ENCODE measurements at places on chromosomes 6 and 20.

DNA sequence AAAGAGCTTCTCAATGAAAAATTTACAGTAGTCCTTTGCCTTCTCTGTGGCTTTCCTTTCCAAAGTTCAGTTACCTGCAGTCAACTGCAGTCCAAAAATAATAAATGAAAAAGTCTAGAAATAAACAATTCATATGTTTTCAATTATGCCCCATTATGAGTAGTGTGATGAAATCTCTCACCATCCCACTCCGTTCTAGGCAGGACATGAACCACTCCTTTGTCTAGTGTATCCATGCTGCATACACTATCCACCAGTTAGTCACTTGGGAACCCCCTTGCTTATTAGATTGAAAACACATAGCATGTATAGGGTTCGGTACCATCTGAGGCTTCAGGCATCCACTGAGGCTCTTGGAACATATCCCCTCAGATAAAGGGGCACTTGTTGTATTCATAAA lies 80.6 kb upstream of the EYA4 start:
- no peak for DNase-seq

DNA sequence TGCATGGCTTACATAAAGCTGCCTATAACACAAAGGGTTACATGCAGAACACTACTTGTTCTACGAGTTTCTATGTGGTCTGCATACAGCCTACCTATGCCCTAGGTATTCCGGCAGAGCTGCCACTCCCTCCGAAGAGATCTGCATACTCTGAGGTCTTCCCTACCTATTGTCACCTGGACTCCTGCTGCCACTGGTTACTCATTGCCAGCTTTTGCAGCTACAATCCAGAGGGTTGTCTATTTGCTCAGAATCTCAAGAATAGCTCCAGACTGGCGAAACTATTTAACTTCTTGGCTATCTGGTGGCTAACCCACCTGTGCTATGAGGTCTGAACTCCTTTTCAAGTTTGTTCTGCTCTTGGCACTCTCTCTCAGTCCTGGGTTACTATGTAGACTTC lies 323.3 kb downstream of the BMP2 start:
- DNase-seq: no peak

DNA sequence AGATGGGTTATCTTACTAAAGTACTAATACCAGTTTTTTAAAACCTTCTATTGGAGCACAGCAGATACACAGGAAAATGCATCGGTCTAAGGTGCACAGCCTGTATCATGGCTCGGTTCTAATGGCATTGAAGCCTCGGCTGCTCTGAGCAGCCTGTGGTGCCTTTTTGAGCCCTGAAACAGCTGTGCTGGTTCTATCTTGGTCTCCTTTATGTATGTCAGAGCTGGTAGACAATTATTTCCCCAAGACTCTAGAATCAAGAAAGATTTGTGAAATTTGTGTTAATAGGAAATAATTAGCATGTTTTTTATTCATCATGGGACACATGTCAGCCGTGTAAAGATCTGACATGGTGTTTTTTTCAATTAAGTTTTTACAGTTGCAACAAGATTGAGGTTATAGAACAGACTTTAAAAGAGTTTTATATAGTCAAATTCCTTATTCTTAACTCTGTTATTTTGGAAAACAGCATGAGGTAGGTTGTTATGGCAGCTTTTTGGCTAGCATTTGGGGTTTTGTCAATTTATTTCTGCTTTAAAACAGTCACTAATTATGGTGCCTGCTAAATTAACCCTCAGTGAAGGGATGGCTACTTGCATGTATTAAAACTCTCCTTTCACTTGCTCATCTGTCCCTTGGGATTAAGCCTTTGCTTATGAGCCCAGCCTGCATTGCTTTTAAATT lies 40.3 kb upstream of the C20orf144 start:
- DNase-seq: no peak

DNA sequence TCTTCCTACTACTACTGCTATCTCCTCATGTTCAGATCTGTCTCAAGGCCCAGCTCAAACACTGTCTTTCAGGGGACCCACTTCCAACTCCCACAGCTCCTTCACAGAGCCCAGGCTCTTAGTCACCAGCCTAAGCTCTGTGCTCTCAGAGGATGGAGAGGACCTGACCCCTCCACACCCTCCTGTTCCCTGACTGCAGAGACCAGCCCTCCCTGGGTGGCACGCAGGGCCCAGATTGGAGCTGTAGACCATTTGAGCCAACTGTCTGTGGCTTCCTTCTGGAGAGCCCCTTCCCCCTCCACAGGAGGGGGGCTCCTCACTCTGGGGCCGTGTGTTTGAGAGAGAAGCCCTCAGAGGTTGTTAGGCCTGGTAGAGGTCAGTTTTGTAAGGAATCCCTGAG lies 9.8 kb downstream of the SNPH start:
- DNase-seq: no peak

GRCh38 chr20:58901488-58902402 lies 49.2 kb downstream of the GNAS start:
- no peak for DNase-seq

- DNase-seq: no peak
Measured at GRCh38 chr20:44071057-44071456, 115.9 kb downstream of the JPH2 start.

DNA sequence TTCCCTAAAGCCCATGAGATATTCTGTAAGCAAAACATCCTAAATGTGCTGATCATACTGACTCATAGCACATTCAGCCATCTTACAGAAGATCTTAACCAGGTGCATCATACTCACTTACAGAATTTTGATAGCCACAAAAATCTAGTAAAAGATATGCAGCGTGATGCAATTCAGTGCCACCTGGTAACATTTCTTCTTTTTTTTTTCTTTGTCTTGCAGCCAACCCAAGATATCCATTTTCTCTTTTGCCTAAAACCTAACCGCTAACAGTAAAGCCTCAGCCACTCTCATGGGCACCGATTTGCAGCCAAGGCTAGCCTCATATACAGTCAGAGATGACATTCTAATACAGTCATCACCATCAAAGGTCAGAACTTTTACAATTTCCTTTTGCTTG lies 293.3 kb downstream of the HACE1 start:
- no peak for DNase-seq

- no peak for DNase-seq
Measured at GRCh38 chr6:155434096-155434495, 21.5 kb downstream of the NOX3 start.

DNA sequence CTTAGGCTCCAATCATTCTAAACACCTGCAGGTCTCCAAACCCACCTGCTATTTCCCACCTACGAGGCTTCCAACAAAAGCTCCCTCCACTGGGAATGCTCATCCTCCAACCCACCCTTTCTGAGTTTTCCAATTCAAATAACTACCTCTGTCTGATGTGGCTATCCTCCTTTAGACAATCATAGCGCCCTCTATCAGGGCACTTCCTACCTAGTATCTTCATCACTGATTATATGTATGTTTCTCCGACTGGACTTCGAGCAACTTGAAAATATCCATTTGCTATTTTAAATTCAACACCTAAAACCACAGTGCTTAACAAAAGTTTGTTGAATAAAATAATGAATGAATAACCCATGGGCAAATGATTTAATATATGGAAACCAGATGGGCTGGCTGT lies 41.3 kb downstream of the MTFR2 start:
- no peak for DNase-seq

DNA sequence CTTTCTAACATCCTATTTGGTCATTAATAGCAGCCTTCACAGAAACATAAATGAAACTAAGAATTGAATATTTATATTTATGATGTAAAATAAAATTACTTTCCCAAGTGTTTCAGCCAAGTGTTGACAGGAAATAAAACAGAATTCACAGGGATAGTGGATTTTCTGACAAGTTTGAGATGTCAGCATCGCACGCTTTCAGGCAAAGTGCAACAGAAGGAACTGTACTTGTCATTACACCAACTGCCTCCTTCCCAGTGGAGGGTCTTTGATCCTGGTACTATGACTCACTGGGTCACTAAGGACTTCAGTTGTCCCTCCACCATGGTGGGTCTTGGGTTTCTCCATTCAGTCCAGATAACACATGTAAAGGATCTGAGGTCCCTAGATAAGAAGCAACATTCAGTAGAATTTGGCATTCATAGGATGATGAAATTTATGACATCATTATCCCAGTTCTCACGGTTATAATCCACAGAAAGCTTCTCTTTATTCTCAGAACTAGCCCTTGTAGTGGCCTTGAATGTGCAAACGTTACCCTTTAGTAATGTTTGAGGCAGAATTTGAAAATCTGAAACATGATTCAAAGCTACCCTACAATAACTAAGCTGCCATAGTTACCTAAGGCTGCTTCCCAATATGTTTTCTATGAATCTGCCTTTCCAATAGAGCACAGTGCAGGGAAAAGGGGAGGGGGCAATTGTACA lies 3.8 kb upstream of the TNFAIP3 start:
- DNase-seq: no peak

DNA sequence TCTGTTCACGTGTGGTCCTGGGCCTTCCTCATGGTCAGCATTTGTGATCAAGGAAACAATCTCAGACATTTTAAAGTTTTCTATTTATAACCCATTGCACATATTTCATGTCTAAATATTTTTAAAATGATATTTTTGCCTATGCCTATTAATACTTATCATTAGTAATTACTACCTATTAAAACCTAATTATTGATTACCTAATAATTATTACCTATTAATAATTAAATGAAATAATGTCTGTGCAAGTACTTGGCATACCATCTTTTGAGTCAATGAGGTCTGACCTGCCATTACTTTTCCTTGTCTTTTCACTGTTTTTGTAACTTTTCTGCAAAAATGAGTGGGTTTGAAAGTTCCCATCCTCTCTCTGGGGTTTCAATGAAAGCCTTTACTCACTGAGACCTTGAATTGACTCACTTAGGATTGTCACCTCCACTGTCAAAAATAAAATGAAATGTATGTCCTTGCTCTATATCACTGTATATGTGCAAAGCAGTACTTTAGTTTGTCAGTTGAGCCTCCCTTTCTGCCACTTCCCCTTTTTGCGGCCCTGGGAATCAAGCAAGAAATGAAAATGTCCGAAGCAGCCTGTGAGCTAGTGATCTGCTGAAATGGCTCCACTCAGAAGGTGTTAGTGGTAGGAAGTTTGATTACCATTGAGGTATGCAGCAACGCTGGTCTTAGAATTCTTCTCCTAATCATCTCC lies 87.8 kb downstream of the L3MBTL3 start:
- DNase-seq: no peak

GRCh38 chr20:20887593-20888265 lies 175.3 kb upstream of the RALGAPA2 start:
- no peak for DNase-seq

GRCh38 chr6:52359403-52359802 lies 2.5 kb upstream of the PAQR8 start:
- DNase-seq: no peak

DNA sequence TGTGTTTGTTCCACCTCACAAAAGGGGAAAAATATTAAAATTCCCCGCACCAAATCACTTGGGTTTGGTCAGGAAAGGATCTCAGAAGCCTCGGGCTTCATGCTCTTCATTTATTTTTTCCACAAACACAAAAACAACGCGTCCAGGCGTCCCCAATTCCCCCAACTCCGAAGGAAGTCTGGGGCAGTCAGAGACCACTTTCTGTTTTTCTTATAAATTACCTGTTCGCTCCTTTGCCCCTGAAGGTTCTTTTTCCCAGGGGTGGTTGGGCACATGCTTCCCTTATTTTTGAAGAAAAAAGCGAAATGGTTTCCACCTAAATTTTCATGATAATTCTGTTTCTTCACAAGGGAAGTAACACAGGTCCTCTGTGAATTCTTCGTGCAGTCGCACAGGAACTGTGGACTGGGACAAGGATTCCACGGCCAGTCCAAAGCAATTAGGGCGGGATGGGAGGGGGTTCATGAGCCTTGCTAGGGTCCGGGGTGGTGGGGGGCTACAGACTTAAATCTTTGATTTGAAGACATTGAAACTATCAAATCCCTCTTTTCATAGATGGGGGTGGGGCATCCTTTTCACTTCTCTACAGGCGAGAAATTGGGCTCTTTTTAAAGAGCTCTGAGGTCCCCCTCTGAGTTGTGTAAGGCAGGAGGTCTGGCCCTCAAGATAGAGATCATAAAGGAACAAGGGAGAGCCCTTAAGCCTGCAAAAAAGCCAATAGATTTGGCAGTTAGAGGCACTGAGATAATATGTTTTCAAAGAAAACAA lies 30.5 kb upstream of the HFE start:
- DNase-seq: no peak

GRCh38 chr6:34157851-34158250 lies 12.0 kb upstream of the GRM4 start:
- DNase-seq: no peak

- no peak for DNase-seq
Measured at GRCh38 chr6:6844530-6844929, 256.0 kb downstream of the LY86 start.

- DNase-seq: no peak
Measured at GRCh38 chr20:48750941-48751635, 76.7 kb downstream of the PREX1 start.

DNA sequence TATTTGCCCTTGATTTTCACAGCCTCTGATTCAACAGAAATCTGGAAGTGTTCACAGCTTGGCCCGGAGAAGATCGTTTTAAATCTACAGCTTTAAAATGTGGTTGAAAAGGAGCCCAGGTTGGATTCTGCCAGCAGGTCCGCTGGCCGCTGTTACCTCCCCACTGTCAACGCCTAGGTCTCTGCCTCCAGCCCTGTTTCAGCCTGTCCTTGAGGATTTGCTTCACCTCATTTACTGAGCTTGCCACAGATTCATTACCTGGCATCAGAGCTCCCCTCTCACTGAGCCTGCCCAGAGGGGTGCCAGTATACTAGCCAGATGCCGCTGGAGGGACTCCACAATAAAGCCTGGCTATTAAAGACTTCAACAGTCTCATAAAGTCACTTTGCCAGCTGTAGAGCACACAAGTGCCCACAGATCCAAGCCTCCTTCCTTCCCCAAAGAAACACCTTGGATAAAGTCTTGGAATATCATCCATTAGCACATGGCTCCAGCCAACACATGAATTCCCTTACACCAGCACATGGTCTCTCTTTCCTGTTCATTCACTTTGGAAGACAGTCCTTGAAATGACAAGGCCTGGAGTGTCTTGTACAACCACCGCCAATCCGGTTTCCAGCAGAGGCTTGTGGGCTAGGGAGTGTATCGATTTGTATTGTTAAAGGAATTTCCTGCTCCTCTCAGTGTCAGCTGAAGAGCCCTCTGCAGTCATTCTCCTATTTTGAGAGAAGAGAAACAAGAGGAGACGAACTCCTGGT lies 9.5 kb upstream of the NR2E1 start:
- no peak for DNase-seq

DNA sequence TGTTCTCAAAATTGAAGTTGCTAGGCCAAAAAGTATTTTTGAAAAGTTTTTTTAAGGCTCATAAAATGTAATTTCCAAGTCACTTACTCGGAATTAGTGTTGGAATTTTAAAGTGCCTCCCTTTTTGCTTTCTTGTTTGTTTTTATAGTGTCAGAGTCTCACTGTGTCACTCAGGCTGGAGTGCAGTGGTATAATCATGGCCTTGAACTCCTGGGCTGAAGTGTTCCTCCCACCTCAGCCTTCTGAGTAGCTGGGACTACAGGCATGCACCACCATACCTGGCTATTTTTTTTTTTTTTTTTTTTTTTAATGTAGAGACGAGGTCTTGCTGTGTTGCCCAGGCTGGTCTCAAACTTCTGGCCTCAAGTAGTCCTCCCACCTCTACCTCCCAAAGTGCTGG lies 40.0 kb upstream of the GNRH2 start:
- DNase-seq: no peak

- DNase-seq: no peak
Measured at GRCh38 chr6:134267917-134268361, 50.0 kb downstream of the SGK1 start.

All from stimulated activated CD8-positive, alpha-beta memory T cell treated with anti-CD3 and anti-CD28 coated beads, Interleukin-4, amount 100 ng/mL, for 24 hours (primary cell).